GM04503 (cell line): ENCODE measurements at places on chromosomes 2 and 18.
A peak's percentile ranks its signal among the peaks of the same experiment; 100 is the strongest.

DNA sequence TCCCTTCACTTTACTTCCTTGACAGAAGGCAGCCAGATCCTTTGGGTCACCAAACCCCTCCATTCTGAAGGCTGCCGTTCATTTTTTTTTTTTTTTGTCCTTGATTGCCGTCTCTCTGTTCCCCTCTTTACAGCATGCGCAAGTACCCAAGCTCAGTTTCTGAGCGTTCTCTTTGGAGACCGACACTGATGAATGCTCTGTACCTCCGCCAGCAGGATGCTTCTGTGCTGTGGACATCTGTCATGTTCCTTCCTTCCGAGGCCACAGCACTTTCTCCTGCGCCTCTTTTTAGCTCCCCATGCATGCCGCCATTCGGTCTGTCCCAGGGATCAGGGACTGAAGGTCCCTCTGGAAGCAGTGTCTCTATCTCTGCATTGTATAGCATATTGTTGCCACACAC lies 278.7 kb upstream of the RAB12 start:
- DNase-seq = no peak

GRCh38 chr2:121955872-121956271 lies 200.4 kb downstream of the TSN start:
- no peak for DNase-seq

DNA sequence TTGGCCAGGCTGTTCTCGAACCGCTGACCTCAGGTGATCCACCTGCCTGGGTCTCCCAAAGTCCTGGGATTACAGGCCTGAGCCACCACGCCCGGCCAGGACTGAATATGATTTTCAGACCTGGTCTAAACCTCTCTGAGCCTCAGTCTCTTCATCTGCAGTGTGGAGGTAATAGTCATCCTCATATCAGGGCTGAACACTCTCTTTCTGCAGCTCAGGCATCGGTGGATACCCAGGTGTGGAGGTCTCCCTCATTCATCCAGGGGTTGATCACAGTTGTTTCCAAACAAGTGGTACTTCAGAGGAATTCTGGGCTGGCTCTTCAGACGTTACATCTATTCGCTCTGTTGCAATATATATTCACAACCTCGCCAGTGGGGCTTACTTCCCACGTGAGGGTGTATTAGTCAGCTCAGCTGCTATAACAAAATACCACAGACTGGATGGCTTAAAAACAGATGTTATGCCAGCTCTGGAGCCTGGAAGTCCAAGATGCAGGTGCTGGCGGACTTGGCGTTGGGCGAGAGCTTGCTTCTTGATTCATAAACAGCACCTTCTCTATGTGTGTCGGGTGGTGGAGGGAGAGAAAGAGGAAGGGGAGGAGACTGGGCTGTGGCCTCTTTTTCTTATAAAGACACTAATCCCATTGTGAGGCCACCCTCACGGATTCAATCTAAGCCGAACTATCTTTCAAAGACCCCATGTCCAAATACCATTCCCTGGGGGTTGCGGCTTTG lies 2.9 kb upstream of the MBP start:
- DNase-seq = no peak

DNA sequence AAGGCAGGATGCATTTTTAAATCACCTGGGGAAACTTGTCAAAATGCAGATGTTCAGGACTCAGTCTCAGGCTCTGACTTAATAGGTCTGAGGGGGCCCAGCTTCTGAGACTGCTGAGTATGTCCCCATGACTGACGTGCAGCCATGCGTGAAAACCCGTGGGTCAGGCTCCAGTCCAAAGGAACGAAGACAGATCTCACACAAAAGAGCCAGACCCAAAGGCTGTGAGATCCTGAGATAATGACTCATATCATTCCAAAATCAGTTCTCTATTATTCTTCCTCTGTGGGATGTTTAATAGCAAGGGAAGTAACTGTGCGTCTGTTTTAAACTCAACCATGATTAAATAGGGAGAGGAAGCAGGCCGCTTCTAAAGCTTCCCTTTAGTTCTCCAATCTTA lies 107.4 kb upstream of the ACAA2 start:
- DNase-seq = no peak

DNA sequence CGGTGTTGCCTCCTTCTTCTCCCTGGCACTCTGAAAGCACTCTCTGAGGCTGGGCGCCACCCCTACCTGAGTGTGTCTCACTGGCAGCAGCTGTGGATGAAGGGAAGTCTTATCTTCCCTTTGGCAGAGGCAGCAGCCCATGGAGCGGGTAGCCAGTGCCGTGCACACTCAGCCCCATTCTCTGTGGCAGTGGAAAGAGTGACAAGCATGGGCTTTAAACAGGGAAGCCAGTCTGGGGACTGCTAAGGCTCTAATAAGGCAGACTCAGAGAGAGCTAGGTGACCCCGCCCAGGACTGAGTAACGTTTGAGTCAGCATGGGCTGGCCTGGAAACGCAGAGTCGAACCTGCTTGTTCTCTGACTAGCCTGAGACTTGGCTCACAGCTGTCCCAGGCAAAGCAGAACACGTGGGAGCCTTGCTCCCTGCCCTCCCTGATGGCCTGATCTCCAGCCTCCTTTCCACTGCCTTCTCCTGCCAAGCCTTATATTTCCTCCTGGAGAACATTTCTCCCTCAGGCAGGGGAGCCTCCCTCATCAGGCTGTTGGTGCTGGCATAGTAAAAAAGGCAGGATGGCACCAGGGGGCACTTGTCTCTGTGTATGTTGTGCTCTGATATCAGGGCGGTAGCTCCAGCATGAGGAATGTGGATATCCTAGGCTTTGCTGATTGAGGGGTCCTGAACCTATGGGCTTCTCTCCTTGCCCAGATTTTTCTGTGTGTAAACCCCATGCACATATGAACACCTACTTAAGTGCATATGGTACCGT lies 93.9 kb upstream of the LGALSL start:
- DNase-seq = peak; percentile 71

DNA sequence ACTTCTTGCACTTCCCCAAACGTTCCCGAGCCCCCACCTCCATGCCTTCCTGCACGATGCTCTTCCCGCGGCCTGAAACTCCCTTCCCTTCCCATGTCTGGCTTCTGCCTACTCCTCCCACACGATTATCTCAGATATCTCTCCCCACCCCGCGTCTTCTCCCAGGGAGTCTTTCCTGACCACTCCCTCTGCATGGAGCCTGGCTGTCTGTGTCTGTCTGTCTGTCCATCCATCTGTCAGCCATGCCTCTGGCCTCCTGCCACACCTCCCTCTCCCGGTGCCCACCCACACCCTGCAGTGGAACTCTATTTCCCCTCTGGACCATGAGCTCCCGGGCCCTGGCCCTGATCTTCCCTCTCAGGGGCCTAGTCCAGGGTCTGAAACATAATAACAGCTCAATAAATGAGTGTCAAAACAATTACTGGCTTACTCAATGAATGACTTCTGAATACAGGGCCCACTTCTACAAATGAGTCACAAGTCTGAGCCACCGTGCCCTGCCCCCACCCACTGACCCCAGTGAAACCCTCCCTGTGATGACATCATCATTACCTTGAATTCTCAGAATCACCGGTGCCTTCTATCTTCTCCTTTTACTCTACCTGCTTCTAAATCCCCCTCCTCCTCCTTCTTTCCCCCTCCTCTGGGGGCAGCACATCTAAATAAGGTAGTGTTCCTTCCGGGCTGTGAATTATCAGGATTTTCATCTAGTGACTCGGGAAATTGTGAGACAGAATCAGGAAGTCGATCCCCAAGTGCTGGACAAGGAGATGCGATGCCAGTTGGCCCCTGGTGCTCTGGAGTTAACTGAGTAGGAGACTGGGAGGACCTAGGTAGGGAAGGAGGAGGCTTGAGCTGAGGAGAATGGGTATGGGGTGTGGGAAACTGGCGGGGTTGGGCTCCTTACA lies 46.1 kb upstream of the PLB1 start:
- no peak for DNase-seq

DNA sequence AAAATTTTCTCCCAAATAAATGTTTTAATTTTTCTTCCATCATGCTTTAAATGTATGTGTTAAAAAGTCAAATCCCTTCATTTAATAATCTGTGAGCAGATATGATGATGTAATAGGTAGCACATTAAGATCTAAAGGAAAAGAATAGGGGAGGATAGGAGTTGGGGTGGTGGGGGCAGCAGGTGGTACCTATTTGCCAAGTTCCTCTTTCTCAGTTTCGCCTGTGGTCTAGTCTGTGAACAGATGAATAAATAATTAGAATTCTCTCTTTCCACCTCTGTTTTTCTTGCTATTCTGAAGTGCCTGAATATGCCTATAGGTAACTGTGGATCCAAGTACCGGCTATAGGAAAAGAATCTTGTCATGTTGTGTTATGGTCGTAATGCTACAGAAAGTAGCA lies 152.5 kb downstream of the NRXN1 start:
- DNase-seq = no peak

DNA sequence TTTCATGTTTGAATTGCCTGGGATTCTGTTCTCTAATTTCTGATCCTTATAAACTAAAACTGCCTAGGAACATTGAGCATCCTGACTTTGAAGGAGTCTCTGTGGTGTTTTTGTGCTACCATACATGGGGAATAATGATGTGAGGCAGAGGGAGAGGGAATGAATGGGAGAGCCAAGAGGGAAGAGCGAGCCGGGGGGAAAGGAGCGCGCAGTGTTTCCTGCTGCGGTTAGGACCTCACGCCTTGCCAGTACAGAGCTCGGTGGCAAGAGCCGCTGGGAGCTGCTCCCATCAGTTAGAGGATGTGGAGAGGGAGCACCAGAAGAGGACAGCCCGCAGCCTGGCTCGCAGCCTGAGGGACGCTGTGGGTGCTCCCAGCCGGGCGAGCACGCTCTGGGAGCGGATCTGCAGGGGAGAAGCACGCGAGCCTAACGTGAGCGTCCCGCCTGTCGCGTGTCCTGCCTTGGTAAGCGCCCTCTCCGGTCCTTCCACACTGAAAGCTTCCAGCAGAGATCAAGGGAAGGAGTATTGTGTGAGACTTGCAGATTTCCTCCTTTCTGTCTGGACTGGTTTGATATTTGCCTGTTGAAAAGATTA lies 114.7 kb downstream of the FAM210A start:
- DNase-seq = peak; percentile 11

- DNase-seq = no peak
These were observed 3.7 kb upstream of the ZEB2 start for GRCh38 chr2:144523596-144524117.

- no peak for DNase-seq
These were observed 71.8 kb downstream of the CMPK2 start for GRCh38 chr2:6793913-6794312.

DNA sequence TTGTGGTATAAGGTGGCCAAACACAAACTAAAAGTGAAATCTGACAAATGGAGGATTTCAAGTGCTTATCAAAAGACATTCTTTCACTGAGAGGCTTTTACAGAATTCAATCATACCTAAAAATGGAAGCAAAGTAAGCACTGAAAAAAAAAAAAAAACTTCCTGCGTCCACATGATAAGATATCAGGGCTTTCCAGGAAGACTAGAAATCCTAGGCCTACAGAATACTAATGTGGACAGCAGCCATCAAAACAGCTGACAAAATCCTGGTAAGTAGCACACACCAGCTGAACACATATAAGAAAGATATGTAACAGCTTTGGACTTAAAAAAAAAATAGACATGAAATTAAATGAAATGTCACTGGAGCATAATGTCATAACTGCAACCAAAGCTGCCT lies 178.2 kb downstream of the SUCLG1 start:
- DNase-seq = no peak

DNA sequence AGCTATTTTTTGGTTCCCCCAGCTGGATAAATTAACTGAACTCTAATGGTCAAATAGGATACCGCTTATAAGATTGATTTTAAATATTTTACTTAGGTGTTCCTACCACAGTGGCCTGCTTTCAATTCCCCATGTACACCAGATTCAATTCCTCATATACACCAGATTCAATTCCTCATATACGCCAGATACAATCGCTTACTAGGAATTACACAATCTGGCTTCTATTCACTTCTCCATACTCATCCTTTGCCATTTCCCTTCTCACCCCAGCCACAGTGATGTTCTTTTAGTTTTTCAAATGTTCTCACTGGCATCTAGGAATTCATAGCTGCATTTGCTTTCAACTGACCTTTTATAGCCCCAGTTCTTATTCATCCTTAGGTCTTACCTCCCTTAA lies 66.5 kb downstream of the SLC40A1 start:
- no peak for DNase-seq

DNA sequence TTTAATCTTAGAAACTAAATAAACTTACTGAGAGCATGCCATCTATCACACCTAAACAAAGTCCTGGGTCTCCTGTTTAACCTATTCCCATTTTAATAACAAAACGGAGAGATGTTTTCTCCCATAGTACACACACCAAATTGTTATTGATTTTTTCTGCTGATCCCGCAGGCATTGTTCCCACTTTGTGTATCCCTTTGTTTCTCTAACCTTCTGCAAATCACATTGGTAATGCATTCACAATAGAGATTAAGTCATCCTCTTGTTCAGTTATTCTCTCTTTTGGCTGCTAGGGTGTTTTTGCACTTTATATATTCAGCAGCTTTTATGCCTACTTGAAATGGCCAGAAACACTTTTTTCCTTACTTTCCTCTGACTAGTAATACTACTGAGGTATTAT lies 1071.9 kb upstream of the CDH2 start:
- DNase-seq = no peak

DNA sequence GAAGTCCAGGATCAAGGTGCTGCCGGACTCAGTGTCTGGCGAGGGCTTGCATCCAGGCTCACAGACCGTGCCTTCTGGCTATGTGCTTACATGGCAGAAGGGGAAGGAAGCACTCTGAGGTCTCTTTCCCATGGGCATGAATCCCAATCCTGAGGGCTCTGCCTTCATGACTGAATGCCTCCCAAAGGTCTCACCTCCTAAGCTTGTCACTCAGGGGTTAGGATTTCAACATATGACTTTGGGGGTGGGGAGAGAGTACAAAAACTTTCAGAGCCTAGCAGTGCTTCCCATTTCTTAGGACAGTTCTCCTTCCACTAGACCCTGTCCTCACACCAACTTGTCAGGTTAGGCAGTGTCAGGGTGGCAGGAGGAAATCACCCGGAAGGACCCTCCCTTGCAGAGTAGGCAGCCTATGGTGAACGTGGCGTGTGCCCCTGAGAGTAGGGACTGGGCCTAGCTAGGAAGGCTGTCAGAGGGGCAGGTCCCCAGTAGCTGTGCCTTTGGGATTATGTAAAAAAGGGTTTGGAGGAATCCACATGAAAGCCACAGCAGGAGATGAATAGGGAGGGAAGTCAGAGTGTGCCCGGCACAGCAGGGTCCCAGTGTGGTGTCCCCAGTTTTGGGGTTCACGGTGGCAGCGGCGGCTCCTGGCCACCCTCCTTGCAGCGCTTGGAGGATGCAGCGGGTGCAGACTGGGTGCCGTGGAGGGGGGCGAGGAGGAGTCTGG lies 233.3 kb downstream of the LDLRAD4 start:
- no peak for DNase-seq

DNA sequence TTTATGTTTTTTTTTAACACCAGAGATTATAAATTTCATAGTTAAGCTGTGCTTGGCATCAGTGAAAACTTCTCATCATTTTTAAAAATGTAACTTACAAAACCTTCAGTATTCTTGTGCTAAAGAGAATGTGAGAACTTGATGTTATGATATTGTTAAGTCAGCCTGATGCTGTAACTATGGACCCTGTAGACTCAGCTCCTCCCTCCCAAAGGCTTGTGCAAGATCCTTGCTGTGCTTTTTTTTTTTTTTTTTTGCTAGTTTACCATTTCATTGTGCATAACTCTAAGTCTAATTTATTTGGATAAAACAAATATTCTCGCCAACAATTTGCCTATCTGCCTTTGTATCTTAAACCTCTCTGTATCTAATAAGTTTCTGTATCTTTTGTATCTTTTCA lies 12.9 kb upstream of the TFPI start:
- DNase-seq = peak; percentile 39
